ENCODE measurements at places on chromosomes 2 and 18.
A peak's percentile ranks its signal among the peaks of the same experiment; 100 is the strongest.

GRCh38 chr2:216780843-216781242, 79.0 kb downstream of the TNP1 start:
- no peak for DNase-seq

DNA sequence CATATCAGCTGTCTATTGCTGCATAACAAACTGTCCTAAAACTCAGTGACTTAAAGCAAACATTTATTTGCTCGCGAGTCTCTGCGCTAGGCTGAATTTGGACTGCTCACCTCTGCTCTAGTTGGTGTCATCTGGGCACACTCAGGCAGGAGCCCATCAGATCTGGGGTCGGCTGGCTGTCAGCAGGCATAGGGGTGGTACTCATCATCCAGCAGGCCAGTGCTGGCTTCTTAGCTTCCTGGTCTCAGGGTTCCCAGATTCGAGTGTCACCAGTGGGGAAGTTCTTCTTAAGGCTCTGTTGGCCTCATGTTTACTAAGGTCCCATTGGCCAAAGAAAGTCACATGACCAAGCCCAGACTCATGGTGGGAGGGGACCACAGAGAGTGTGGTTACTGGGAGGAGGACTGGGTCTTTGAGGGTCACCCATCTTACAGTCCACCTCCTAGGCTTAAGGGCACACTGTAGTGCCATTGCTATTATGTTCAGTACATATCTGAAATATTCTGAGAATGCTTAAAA, 71.6 kb upstream of the ATG16L1 start:
- no peak for DNase-seq

DNA sequence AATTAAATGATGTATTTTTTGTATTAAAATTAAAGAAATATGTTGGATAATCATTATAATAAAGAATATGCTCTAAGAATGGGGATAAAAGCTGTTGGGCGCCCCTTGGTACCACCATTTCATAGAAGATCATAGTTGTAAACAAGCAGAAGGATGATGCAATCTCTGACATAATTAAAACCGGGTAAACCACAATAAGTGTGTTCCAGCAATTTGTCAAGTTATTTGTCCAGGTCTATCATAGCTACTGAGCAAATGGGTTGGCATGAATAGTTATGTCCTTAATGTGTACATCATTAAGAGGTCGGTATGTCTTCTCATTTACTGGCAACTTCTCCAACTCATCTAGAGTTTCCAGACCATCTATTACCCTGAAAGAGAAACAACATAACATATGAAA, 6.7 kb upstream of the CLK1 start:
- peak; percentile 74 for DNase-seq

DNA sequence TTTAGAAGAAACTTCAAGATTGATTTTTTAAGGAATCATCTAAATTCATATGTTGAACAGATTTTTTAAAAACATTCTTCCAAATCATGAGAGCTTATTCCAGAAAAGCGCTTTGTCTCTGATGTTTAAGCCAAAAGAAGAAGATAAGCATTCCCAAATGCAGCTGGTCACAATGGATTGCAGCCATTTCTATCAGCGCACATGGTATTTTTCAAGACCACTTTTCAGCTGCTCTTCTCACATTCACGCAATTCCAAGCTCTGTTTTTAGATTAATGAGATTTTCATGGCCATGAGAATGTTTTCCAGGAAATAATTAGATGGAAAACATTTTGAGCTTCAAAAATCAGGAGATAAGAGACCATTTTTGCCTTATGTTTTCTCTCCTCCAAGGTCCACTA, 8.7 kb downstream of the OSBPL1A start:
- no peak for DNase-seq

- DNase-seq, result peak; percentile 88
These were observed 46.8 kb upstream of the ACTR3 start for GRCh38 chr2:113842919-113843736.

- no peak for DNase-seq
These were observed 100.6 kb downstream of the MSH2 start for GRCh38 chr2:47503481-47504070.

GRCh38 chr18:3444296-3444695, 5.7 kb upstream of the TGIF1 start:
- no peak for DNase-seq

- peak; percentile 63 for DNase-seq
These were observed 18.5 kb downstream of the PMAIP1 start for GRCh38 chr18:59918320-59918755.

GRCh38 chr2:45450634-45451033, 160.4 kb downstream of the SRBD1 start:
- DNase-seq, result no peak

DNA sequence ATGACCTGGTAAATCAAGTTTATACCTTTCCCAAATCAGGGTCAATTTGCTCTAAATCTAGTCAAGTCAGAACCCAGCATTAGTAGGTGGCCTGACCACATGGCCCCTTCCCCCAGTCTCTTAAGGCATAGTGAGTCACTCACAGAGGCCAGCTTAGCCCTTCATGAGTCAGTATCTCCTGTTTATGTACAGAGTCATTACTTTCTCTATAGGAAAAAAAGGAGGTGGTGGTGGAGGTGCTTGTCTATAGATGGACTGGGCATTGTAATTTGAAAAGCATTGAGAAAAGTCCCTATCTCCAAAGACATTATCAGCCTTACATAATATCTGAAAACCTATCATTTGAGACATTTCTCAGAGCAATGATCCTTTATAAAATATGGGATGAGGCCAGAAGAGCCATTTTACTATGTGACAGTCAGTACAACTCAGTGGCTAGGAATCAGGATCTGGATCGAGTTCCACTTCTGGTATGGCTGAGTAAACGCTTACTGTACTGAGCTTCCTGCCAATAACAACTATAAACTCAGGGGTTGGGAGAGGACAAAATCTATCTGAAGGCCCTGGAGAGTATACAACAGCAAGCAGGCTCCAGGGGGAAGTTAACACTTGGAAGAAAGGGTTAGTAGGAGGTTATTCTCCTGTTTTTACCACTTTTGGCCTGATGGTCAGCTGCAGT, 22.5 kb upstream of the SIGLEC15 start:
- DNase-seq, result peak; percentile 92

- no peak for DNase-seq
These were observed 131.5 kb downstream of the MAIP1 start for GRCh38 chr2:200086911-200087310.

DNA sequence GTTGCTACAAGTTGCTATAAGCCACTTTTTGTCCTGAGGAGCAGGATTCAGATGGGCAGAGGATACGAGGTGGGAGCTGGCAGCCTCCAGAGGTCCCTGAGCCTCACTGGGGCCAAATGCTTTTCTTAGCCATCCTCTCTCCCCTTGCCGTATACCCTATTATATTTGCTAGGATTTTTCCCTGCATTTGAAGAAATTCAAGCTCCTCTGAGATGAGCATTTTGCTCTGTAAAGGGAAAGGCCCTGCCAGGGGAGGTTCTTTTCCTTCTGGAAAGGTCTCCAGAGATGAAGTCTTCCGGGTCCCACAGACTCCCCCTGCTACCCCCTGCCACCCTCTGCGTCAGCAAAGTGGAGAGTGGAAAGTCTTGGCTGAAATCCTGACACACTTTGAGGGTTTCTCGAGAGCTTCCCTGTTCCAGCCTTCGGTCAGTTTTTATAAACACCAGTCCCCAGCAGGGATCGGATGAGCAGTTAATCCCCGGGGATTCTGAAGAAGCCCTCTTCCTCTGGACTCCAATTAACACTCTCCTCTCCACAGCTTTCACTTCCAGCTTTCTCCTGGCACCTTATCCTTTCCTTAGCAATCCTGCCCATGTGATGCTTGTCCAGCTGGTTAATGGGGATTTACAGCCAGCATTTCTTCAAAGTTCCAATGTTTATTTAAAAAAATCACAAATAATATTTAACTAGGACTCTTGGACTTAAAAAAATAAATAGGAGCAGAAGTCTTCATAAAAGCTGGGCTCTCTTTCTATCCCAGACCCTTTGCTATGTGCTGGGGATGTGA, 13.1 kb downstream of the CYRIA start:
- no peak for DNase-seq

- DNase-seq, result no peak
These were observed 305.4 kb downstream of the AGAP1 start for GRCh38 chr2:235799281-235799680.

DNA sequence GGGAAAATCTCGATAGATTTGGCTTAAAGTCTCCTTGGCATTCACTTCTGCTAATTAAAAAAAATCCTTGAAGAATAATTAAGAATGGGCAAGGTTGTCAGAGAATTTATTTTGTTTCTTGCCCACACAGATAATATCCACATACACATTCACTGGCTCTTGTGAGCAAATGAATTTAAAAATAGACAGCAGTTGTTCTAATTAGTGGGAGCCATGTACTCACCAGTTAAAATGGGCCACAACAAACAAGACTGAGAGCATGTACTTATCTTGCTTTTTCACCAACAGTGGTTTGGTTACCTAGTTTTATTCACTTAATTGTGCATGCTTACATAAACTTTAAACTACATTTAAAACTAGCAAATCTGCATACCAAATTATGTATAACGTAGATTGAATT, 53.5 kb downstream of the TMEM182 start:
- no peak for DNase-seq

GRCh38 chr2:192035731-192036442, 158.8 kb downstream of the TMEFF2 start:
- DNase-seq, result peak; percentile 81

DNA sequence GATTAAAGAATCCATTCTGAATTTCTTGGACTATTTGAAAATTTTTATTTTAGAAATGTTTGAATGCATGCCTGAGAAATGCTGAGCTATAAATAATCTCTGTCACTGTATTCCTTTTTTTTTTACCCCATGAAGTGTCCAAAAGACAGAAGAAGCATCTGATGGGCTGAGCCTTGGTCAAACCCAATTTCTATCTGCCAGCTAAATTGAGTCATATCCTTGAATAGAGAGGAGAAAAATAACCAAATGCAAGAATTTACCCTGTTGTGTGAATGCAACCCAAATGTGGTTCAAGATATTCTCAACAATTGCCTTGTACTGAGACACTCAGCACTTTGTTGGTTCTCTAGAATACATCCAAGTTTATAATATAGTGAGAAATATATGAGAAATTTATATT, 223.5 kb downstream of the UBE2E3 start:
- peak; percentile 4 for DNase-seq

GRCh38 chr2:96241227-96241626, 24.6 kb downstream of the TMEM127 start:
- DNase-seq, result no peak

GRCh38 chr2:158667586-158667985, 127.5 kb upstream of the DAPL1 start:
- DNase-seq, result no peak

DNA sequence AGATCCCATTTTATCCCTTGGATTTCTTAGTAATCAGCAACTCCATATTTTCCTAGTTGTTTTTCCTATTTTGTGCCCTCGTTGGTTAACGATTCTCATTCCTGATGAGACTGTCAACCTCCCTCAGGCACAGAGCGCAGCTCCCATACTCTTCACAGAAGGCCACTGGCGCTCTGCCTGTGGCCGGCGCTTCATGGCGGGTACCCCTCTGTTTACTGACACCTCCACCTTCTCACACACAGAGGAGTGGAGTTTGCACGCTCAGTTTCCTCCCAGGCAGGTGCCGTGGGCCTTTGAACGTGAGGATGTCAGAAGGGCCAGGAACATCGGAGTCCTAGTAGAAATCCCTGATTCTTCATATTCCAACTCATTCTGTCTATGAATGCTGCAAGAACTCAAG, 139.0 kb downstream of the MBP start:
- DNase-seq, result no peak

- peak; percentile 22 for DNase-seq
These were observed 403 bp downstream of the TMEM127 start for GRCh38 chr2:96265349-96265839.

DNA sequence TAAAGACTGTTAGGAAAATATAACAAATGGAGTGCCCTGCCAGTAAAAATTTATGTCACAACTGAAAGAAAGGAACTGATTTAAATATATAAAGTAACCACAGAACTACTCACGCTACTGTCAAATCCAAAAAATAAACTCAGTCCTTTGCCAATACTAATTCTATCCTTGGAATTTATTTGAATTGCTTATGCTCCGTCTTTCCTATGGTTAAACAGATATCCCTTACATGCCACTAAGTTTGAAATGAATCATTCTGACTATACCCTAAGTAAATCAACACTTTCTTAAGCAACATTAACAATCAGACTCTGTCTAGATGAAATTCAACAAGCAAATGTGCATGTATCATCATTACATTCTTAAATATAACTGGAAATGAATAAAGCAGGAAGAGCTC, 9.8 kb downstream of the HNRNPLL start:
- peak; percentile 68 for DNase-seq

DNA sequence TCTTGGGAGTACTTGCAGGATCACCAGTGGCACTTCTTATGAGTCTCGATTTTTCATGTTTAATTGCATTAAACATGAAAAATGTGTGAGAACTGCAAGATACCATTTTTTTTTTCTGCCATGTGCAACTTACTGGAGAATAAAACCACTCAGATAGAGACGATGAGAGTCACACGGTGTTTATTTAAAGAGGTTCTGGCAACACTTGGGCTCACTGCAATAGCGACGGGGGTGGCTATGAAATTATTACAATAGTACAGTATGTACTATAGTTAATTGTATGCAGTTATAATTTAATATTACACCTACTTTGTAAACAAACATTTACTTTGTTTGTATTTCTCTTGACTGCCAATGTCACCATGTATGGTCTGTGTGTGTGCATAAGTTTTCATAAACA, 479.8 kb downstream of the NUP35 start:
- no peak for DNase-seq

GRCh38 chr2:72347081-72347480, 199.4 kb upstream of the CYP26B1 start:
- peak; percentile 14 for DNase-seq

GRCh38 chr18:50079571-50080295, 115.2 kb downstream of the MYO5B start:
- DNase-seq, result no peak

GRCh38 chr2:216144372-216144771, 35.2 kb downstream of the XRCC5 start:
- DNase-seq, result no peak

DNA sequence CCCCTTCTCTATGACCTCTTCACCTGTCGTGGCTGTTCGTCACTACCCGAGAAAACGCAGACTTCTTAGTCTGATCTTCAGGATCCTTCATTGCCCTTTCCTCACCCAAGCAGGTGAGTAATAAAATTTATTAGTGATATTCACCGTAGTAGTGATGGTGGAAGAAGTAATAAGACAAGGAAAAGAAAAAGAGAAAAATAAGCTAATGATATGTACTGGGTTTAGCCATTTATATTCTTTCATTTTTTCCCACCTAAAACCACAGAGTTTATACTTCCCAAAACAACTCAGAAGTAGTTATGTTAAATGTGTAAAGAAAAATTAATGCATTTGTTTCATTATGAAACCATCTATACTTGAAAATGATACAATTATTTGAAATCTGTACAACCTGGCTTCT, 19.7 kb downstream of the GYPC start:
- DNase-seq, result no peak

- DNase-seq, result no peak
These were observed 989 bp downstream of the STAM2 start for GRCh38 chr2:152174574-152174973.

DNA sequence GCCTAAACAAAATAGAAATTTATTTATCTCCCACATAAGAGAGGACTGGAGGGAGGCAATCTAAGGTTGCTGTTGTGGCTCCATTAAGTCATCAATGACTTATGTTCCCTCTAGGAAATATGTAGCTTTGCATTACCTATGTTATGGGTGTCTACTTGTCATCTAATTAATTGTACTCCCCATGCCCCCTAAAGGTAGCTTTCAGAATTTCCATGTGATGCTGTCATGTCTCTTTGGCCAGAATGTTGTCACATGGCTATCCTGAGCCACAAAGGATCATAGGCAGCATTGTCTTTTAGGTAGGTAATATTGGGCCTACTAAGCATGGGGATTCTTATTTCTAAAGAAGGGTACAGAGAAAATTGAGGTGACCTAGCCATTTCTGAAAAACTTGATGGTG, 935.6 kb upstream of the FANCL start:
- DNase-seq, result no peak
